Stimulated activated CD4-positive, alpha-beta T cell treated with anti-CD3 and anti-CD28 coated beads, Interleukin-12 subunit alpha, Interleukin-12 subunit beta, amount 100 ng/mL, for 48 hours (primary cell): ENCODE measurements at places on chromosomes 5 and 9.

DNA sequence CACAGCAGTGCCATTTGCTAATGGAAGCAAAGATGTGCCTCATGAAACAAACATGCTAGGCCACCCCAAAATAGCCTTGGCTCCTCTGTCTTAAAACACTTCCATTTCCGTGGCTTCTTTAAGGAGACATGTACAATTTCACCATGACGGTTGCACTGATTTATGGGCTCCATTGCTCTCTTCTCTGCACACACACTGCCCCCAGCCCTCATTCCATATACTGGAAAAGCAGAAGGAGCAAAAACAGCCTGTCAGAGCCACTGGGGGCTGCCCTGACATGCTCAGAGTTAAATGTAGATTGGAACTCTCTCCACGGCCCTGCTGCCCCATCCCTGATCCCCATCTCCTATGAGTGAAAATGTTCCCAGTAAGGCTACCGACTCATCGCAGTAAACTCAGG lies 114.8 kb downstream of the ROR2 start:
- DNase-seq: no peak

DNA sequence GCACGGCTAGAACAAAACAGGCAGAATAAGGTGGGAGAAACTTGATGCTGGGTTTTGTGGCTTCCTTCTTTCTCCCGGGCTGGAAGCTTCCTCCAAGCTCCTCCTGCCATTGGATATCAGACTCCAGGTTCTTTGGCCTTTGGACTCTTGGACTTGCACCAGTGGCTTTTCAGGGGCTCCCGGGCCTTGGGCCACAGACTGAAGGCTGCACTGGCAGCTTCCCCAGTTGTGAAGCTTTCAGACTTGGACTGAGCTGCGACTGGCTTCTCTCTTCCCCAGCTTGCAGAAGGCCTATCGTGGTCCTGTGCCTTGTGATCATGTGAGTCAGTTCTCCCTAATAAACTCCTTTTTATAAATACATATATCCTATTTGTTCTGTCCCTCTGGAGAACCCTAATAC lies 364.4 kb downstream of the DNAH5 start:
- DNase-seq: no peak

- no peak for DNase-seq
These were observed 443 bp downstream of the GABRB2 start for GRCh38 chr5:161546095-161546469.

GRCh38 chr9:128540634-128541360 lies 11.6 kb upstream of the SPTAN1 start:
- no peak for DNase-seq

DNA sequence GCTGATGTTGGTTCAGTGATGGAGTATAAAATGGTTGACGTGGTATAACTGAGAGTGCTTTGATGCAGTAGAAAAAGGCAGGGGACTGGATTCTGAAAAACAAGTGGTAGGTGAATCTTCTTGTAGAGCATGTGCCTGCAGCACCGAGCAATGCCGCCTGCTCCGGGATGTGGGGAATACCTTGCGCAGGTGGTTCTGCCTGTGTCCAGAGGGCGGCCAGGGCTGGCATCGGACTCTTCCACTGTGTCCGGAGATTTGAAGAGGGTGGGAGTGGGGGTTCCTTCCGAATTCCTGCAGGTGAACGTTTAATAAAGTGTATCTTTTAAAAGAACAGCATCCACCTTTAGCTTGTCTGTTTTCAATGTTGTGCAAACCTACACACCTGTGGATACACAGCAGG lies 238.0 kb downstream of the FANCC start:
- DNase-seq: no peak
